Omental fat pad (tissue), 4 donors: ENCODE measurements at places on chromosomes 4 and X.
A peak's percentile ranks its signal among the peaks of the same experiment; 100 is the strongest.

DNA sequence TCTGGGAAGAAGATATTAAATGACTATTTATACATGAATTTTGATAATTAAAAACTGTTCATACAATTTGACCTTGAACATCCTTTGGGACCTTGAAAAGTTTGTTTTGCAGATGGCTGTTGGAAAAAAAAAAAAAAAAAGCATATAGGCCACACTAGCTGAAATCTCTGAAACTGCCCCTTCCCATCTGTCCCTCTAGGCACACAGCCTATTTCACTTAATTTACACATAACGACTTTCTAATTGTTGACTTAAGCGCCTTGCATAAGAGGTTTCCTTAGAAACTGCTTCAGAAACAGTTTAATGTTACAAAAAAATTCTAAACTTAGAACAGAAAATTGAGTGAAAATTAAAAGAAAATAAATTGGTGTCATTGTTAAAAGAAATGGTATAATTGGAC is 131.0 kb downstream of the COX18 start:
- no peak for DNase-seq

- no peak for DNase-seq
Observed at GRCh38 chr4:77938560-77938959, 75.9 kb downstream of the MRPL1 start.

- DNase-seq: no peak
Observed at GRCh38 chr4:138014590-138015288, 227.4 kb downstream of the SLC7A11 start.

DNA sequence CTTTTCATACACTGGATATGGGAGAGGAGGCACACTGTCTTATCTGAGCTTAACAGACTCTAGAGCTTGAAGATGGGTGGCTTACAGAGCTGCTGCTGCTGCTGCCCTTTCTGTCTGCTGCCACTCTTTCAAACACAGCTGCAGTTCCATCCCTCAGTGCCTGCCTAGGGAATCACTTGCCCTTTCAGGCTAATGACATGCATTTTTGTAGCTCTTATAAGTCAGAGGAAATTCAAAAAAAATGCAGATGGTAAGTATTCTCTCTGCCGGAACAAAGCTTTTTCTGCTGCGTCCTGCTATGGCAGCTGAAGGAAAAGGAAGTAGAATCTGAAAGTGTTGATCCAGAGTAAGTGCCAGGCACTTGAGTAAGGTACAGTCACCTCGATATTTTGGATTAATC is 460.4 kb upstream of the DIAPH2 start:
- no peak for DNase-seq

DNA sequence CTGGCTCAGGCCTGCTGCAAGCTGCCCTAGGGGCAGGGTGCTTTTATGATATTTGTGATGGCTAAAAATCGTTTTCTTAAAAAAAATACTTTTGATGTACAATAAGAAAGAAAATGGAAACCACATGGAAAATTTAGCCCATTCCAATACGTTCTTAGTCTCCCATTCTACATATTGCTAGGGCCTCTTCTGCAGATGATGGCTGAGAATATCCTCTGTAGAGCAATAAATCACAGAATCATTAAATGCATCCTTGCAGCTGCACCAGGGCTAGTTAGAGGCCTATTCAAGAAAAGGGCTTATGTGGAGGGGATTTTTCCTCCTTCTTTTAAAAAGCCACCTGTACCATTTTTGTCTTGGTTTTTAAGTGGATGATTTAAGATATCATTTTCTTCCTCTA is 97.6 kb upstream of the C1GALT1C1 start:
- DNase-seq: no peak

- DNase-seq: no peak
Observed at GRCh38 chrX:53287493-53288138, 6.2 kb upstream of the IQSEC2 start.

GRCh38 chrX:55161581-55161980 is 58.6 kb upstream of the PAGE5 start:
- no peak for DNase-seq

- no peak for DNase-seq
Observed at GRCh38 chr4:58514299-58514698, 1404.1 kb upstream of the IGFBP7 start.

DNA sequence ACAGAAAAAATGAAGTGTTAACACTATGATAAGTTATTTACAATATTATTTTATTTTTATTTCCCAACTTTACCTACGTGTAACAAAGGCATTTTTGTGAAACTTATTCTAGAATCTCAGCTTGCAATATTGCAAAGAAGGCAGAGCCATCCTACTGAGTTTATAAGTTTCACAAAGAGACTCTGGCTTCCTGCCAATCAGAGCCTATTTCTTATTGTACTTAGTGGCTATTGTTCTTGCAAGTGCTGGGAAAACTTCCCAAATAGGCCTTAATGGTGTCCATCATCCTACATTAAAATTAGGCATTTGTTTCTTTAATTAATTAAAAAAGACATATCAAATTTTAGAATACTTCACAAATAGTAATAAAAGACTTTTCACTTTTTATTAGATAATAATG is 233.2 kb downstream of the EPHA5 start:
- DNase-seq: no peak

GRCh38 chr4:137124278-137124932 is 407.9 kb downstream of the PCDH18 start:
- DNase-seq: no peak

- no peak for DNase-seq
Observed at GRCh38 chr4:177204126-177204525, 105.5 kb upstream of the NEIL3 start.

GRCh38 chrX:74510401-74510800 is 89.1 kb downstream of the SLC16A2 start:
- DNase-seq: no peak

DNA sequence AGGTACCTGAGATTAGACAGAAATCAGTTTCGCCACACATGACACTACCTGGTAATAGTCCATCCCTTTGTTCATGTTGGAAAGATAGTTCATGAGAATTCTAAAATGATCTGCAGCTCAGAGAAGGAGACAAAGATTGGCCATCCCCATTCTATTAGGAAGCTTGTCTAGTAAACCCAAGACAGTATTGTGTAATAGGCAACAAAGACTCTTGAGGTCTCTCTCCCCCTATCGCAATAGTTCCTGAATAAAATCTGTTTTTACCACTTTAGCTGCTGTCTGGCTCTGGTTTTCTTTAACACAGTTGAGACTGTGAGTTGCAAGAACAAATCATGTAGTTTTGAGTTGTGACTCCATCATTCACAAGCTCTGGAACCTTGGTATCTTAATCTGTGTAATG is 14.8 kb upstream of the BBS7 start:
- no peak for DNase-seq

GRCh38 chr4:70709611-70710205 is 12.1 kb upstream of the RUFY3 start:
- DNase-seq: no peak

DNA sequence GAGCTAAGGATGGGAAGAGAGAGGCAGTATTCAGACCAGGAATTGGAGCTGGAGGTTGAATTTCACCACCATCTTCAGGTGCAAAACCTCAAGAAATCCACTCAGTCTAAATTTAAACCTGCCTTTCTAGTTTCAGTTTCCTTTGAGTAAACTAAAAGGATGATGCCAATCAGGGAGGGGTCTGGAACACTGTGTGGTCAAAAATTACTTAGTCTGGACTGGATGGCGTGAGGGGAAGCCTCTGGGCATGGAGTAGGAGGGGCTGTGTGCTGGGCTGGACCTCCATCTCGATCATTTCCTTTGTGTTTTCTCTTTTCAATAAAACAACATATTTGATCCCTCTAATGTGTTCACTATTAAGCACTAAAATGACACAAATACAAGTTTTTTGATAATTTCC is 120.1 kb downstream of the GC start:
- DNase-seq: no peak

DNA sequence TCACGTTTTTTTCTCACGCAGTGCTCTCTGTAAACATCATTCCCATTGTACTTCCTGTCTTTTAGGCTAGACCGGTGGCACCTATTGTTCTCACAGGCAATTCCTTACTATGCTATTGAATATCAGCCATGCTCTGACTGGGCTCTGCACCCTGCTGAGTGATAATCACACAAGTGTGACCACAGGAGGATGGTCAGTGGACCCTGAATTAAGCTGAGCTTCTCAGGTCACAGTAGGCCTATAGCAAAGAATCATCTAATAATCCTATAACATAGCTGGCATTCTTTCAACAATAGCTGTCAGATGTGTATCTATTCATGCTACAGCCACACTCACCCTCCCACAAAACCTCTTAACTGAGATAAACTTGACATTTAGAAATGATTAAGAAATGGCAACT is 2399.8 kb upstream of the TENM3 start:
- DNase-seq: no peak

- DNase-seq: no peak
Observed at GRCh38 chr4:185994750-185995149, 74.2 kb upstream of the TLR3 start.

GRCh38 chr4:99144070-99144469 is at the start of gene ADH4:
ADH4 (minus strand) TSS chr4:99144297; CDS start chr4:99144222, 75 bp downstream.
- no peak for DNase-seq

DNA sequence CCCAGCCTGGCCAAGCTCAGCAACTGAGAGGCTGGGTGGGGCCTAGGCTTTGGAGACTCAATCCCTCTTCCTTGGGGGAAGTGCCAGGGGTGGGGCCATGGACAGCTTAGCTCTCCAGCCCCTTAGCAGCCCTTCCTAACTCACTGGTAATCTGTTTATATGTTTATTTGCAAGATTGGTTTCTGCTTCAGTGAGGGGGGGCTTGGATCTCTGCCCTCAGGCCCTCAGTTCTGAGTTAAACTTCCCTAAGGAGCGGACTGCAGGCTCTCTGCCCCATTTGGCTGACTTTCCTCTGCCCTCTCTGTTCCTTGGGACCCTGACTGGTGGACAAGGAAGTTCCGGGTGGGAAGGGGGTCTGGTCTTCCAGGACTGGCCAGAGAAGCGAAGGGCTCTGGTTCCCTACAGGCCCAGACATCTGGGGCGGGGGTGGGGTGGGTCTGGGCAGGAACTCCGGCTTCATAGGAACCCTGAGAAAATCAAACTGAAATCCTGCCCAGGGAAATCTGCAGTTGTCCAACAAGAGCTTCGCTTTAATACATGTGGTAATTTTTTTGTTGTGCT is 51.4 kb downstream of the NALF2 start:
- no peak for DNase-seq

GRCh38 chr4:73573794-73574528 is 46.3 kb downstream of the RASSF6 start:
- peak; percentile 27 for DNase-seq

DNA sequence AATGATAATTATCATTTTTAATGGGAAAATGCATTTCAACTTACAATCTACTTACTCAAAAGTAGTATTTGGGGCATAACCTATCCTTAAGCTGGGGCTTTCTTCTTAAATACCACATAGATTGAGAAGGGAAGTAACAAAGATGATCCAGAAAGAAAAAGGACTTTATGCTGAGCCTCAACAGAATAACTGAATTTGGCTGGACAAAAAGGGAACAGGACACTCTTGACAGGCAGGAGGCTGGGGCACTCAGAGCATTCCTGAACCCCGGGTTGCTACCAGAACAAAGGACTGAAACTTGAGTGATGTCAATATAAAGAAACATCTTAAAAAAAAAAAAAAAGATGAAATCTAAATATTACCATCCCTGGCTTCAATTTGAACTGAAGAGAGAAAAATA is 23.9 kb downstream of the RELL1 start:
- DNase-seq: no peak

- DNase-seq: no peak
Observed at GRCh38 chr4:152436384-152436783, 99.5 kb downstream of the FBXW7 start.

- peak; percentile 62 for DNase-seq
Observed at GRCh38 chr4:124712372-124713184, at the start of gene ANKRD50. ANKRD50 (minus strand) TSS chr4:124712732; CDS start chr4:124710511, 2,221 bp downstream.

GRCh38 chrX:37347420-37347819 is 1.7 kb upstream of the PRRG1 start:
- DNase-seq: no peak

- DNase-seq: no peak
Observed at GRCh38 chrX:145553702-145554101, 263.9 kb upstream of the SLITRK2 start.

DNA sequence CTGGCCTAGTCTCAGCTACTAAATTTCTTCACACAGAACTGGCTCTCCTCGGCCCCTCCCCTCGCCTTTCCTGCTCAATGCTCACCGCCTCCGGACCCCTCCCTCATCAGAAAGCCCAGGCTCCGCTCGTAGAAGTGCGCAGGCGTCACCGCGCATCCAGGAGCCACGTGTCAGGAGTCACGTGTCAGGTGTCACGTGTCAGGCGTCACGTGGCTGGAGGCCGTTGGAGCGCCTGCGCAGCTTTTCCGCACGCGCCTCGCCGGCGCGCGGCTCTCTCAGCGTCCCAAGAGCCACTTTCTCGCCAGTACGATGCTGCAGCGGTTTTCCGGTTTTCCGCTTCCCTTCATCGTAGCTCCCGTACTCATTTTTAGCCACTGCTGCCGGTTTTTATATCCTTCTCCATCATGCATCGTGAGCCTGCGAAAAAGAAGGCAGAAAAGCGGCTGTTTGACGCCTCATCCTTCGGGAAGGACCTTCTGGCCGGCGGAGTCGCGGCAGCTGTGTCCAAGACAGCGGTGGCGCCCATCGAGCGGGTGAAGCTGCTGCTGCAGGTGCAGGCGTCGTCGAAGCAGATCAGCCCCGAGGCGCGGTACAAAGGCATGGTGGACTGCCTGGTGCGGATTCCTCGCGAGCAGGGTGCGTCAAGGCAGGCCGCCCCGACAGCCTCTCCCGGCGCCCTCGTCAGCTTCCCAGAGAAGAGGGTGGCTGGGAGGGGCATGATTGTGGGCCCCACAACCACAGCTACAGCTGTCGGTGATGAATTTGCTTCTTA is at the start of gene SLC25A31:
TSS of gene SLC25A31 (plus strand) at position 259 of the 772 bp plus-strand sequence. CDS start at position 405, 146 bp downstream.
- no peak for DNase-seq

DNA sequence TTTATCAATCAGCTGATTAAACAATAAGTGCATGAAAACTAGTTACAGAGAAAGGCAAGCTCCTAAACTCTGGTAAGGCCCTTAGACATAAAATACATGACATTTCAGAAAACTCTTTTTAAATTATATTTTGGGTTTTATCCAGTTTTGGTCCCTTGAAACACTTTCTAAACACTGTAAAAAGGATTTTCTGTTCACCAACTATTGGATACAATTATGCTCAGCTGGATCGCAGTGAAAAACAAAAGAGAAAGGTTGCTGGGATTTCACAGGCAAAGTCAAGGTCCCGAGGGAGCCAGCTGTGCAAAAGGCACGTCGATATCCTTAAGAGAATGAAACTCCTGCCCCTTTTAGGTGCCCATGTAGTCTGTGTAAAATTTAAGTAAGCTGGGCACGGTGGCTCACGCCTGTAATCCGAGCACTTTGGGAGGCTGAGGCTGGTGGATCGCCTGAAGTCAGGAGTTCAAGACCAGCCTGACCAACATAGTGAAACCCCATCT is 1018.4 kb upstream of the INTU start:
- no peak for DNase-seq

DNA sequence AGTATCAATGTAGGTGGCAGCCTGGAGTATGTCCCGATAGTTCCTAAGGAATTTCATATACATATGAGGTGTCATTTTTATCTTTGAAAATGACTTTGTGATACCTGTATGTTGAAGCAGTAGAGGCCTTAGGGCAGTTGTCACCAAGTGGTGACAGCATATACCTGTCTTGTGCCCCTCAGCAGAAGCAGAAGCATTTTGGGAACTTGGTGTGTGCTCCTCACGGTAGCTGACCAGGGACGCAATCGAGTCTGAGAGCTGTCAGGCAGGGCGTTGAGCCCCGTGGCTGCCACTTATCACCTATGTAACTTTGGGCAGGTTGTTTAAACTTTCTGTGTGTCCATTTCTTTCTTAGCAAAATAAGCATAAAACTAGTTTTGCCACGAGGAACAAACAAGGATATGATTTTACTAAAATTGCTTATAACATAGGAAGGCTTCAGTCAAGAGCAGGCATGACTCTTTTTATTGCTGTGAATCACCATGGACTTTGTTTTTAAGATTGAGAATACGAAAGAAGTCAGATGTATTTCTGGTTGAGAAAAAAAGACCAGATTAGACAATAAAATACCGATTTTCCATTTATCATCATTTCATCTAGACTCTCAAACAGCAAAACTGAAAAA is 161.5 kb downstream of the CPE start:
- no peak for DNase-seq
